A549 treated with RU486 at 1 μM for 4 hours (cell line): ENCODE measurements at places on chromosomes 13 and 19. TPM values are rescaled to one million over a fixed set of nuclear protein-coding genes. Genes with fewer than 3 reads are reported as not detected.

TEX29 gene
- total RNA-seq = 0.41 TPM in 1 of 5 replicates, not detected in the others

DDX49 gene
- 27.8 to 48.0 TPM (median 43.2 TPM) in 5 replicates for total RNA-seq

CLIP3 gene
- 0.40 to 1.4 TPM (median 0.76 TPM) in 5 replicates for total RNA-seq

C1QTNF9 gene
- not detected in 5 replicates for total RNA-seq

MBD3L2 gene
- total RNA-seq = not detected in 5 replicates

SAE1 gene
- total RNA-seq = 207 to 239 TPM (median 213 TPM) in 5 replicates

CD79A gene
- 0.59 to 1.4 TPM (median 1.0 TPM) in 5 replicates for total RNA-seq

NXNL1 gene
- not detected in 5 replicates for total RNA-seq

CABP5 gene
- not detected in 5 replicates for total RNA-seq

ZNF681 gene
- not detected in 5 replicates for total RNA-seq

TEX26 gene
- not detected in 5 replicates for total RNA-seq

DACT3 gene
- total RNA-seq = 0.22 to 0.37 TPM (median 0.25 TPM) in 5 replicates

CYP4F2 gene
- total RNA-seq = 0.10 to 0.43 TPM in 2 of 5 replicates, not detected in the others

SIGLEC9 gene
- not detected in 5 replicates for total RNA-seq

TMEM143 gene
- total RNA-seq = 3.7 to 5.7 TPM (median 3.9 TPM) in 5 replicates

SNAPC2 gene
- 21.4 to 29.8 TPM (median 29.5 TPM) in 5 replicates for total RNA-seq

KLK2 gene
- total RNA-seq = 0.06 to 0.62 TPM in 2 of 5 replicates, not detected in the others

GPR12 gene
- total RNA-seq = not detected in 5 replicates

ZNF723 gene
- total RNA-seq = not detected in 5 replicates

CEACAM1 gene
- 1.8 to 2.8 TPM (median 2.2 TPM) in 5 replicates for total RNA-seq
